ENCODE measurements at places on chromosomes 7 and 10. TPM values are rescaled to one million over a fixed set of nuclear protein-coding genes. Genes with fewer than 3 reads are reported as not detected.

DNA sequence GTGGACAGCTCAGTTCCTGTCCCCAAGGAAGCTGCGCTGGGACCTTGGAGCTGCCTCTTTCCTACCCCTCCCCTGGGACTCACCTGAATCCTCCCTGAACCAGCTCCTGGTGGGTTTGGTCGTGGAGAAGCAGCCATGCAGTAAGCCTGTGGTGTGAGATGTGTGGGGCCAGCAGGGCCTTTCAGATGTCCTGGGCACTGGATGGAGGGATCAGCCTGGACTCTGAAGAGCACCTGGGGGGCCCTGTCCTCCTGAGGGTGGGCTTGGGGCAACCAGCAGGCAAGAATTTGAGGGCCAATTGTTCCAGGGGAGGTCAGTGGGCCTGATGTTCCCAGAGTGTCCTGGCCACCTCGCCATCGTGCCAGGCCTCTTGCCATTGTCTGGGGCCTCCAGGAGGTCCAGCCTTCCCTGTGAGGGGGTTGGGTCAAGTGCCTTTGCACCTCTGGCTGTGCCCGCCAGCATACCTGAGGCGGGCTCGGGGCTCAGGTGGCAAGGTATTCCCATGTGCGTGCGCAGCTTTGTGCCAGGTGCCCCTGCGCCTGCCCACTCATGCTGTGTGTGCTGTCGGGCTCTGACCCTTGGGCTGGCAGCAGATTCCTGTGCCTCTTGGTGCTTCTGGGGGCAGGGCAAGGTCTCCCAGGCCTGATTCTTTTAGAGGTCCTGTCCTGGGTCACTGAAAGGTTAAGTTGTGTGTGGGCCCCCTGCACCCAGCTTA is 7.3 kb downstream of the TRIM8 start:
- H3K27me3 ChIP-seq: no peaks in the 10 kb centered on the region
- DNase-seq: no peak
- H3K36me3 ChIP-seq: peaks cover 19% of the 10 kb centered on the region
- H3K4me1 ChIP-seq: peaks cover 59% of the 10 kb centered on the region

- no peak overlapping the region for H3K27ac ChIP-seq
- H3K27me3 ChIP-seq: no peaks in the 10 kb centered on the region
- no peaks in the 10 kb centered on the region for H3K36me3 ChIP-seq
- no peaks in the 10 kb centered on the region for H3K4me1 ChIP-seq
- H3K4me3 ChIP-seq: no peak overlapping the region
Observed at GRCh38 chr7:130950741-130951140, 216.7 kb upstream of the KLF14 start.

GRCh38 chr7:122304996-122305421 is 459 bp upstream of the FEZF1 start:
- peaks cover 8% of the 10 kb centered on the region for H3K4me1 ChIP-seq
- H3K4me3 ChIP-seq: no peak overlapping the region
- no peak for DNase-seq
- H3K27ac ChIP-seq: no peak overlapping the region
- no peaks in the 10 kb centered on the region for H3K36me3 ChIP-seq
- H3K27me3 ChIP-seq: peaks cover 5% of the 10 kb centered on the region

- H3K4me3 ChIP-seq: no peak overlapping the region
- H3K27me3 ChIP-seq: no peaks in the 10 kb centered on the region
- peak; percentile 65 for DNase-seq
- H3K36me3 ChIP-seq: no peaks in the 10 kb centered on the region
Observed at GRCh38 chr7:23570592-23571200, 26.5 kb upstream of the CCDC126 start.

The PON3 gene
- polyA plus RNA-seq: 9.3 TPM

- DNase-seq: no peak
- no peaks in the 10 kb centered on the region for H3K36me3 ChIP-seq
- peak overlapping the region; percentile 80 for H3K27ac ChIP-seq
Observed at GRCh38 chr7:55570218-55570873, 2.0 kb downstream of the VOPP1 start.
